ENCODE measurements at places on chromosomes 5 and 9.
A peak's percentile ranks its signal among the peaks of the same experiment; 100 is the strongest.

DNA sequence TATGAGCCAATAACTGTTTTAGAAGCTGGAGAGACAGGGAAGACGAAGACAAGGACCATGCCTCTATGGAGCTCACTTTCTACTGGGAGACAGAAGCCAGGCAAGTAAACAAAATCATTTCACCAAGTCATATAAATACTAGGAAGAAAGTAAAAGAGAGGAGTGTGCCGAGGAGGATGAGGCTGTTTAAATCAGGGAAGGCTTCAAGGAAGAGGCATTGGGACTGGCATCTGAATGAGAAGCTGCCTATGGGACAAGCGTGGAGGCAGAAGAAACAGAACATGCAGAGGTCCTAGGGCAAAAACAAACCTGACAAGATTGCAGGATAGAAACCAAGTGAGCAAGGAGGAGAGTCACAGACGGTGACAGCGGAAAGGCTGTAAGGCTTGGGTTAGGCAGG is 68.1 kb upstream of the CPLX2 start:
- DNase-seq, result no peak

GRCh38 chr9:129143031-129143927 is 32.1 kb downstream of the PTPA start:
- peak; percentile 84 for DNase-seq

DNA sequence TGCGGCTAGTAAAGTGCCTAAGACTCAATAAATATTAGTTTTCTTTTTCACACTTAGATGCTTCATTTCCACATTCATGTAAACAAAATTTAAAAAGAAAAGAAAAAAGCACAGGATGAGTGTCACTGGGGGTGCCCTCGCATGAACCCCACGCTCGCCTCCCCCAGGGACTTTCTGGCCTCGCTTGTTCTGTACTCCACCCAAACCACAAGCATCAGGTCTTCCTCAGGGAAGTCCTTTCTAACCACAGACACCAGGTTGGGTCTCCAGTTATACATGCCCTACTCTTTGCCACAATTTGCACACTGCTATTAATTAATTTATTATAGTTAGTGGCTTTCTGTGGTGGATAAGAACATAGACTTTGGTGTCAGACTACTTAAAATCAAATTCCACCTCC is 92.4 kb downstream of the RORB start:
- no peak for DNase-seq

DNA sequence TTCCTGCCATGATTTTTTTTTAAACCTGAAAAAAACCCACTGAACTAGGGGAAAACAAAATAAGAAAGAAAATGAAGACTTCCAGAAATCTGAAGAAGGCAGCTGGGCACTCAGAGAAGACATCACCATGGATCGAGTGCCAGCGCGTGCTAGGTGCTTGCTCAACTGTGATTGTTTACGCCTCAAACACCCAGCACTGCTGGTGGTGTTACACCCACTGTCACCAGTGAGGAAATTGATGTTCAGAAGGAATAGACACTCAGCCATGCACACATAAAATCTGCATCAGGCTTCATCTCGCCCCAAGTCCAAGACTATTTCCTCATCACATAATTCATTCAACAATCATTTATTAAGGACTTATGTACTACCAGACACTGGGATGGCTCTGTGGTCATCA is 82.1 kb downstream of the HRH2 start:
- no peak for DNase-seq

DNA sequence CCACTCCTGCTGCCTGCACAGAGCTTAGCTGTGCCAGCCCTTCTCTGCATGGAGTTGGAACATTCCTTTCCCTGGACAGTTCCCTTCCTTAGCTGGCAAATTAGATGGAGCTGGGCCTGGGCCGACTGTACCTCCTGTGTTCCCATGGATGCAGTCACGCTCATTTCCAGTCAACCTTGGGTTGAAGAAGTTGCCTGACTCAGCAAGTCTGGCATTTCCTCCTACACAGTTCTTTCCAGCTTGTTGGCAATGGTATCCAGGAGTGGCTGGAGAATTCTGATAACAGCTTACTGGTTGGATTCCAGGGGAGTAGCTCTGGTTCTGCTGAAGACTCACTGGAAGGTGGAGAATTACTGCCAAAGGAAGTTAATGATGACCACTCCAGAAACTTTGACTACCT is 9.2 kb upstream of the TAF1L start:
- DNase-seq, result no peak
